ENCODE measurements at places on chromosomes 13 and 19. TPM values are rescaled to one million over a fixed set of nuclear protein-coding genes. Genes with fewer than 3 reads are reported as not detected.

The OR7D2 gene
- total RNA-seq = not detected

The ARRDC5 gene
- under 0.01 TPM for total RNA-seq

The DNAAF3 gene
- total RNA-seq = 0.77 TPM

The CYP4F12 gene
- not detected for total RNA-seq

The ZFP82 gene
- 7.7 TPM for total RNA-seq

The MYH14 gene
- total RNA-seq = not detected

The KCTD4 gene
- 0.38 TPM for total RNA-seq

The PALM3 gene
- total RNA-seq = 0.28 TPM

The POU4F1 gene
- total RNA-seq = under 0.01 TPM

The ATP1A3 gene
- total RNA-seq = not detected

The B3GNT8 gene
- 0.96 TPM for total RNA-seq

The SIGLEC5 gene
- total RNA-seq = not detected

The TMEM143 gene
- total RNA-seq = 2.0 TPM

The CYP4F8 gene
- not detected for total RNA-seq

The FGF21 gene
- not detected for total RNA-seq

The NECTIN2 gene
- total RNA-seq = 60.9 TPM

The PRKCSH gene
- total RNA-seq = 121 TPM

The NLRP9 gene
- total RNA-seq = not detected

The CEACAM21 gene
- total RNA-seq = not detected

The TMEM221 gene
- total RNA-seq = not detected

The STARD13 gene
- 22.3 TPM for total RNA-seq

The BBC3 gene
- 16.1 TPM for total RNA-seq

The KLK1 gene
- not detected for total RNA-seq
